ENCODE measurements at places on chromosomes 7 and 10. TPM values are rescaled to one million over a fixed set of nuclear protein-coding genes. Genes with fewer than 3 reads are reported as not detected.

GRCh38 chr7:100865938-100866728 is 1.1 kb upstream of the TRIP6 start:
- H3K4me1 ChIP-seq: no peaks in the 10 kb centered on the region
- H3K27me3 ChIP-seq: no peaks in the 10 kb centered on the region

DNA sequence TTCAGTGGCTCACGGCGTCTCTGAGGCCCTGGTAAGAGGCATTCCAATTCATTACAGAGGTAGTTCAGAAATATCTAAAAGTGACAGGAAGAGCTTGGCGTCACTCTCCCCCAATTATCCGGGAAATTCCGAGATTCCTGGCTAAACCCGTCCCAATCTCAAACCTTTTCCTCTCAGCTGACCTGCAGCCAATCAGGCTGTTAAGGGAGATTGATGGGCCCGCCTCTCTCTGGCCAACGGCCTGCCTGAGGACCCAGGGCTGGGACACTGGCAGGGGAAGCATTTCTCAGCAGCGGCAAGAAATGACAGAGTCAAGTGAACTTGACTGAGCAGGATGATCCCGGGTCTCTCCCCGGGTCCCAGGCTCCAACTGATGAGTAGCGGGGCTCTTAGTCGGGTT is 72.3 kb downstream of the EBF3 start:
- H3K36me3 ChIP-seq: no peaks in the 10 kb centered on the region
- no peaks in the 10 kb centered on the region for H3K4me1 ChIP-seq
- no peak overlapping the region for H3K27ac ChIP-seq
- no peak for DNase-seq
- H3K27me3 ChIP-seq: no peaks in the 10 kb centered on the region

- DNase-seq: no peak
- no peak overlapping the region for H3K27ac ChIP-seq
- no peaks in the 10 kb centered on the region for H3K27me3 ChIP-seq
- no peak overlapping the region for H3K4me3 ChIP-seq
Observed at GRCh38 chr10:43959364-43960134, 310.9 kb upstream of the ZNF32 start.

- H3K36me3 ChIP-seq: peaks cover 2% of the 10 kb centered on the region
- H3K27ac ChIP-seq: no peak overlapping the region
- no peak for DNase-seq
- H3K4me3 ChIP-seq: no peak overlapping the region
Observed at GRCh38 chr7:135729230-135729629, 1.2 kb upstream of the SLC13A4 start.

GRCh38 chr7:147170341-147171012 is 1053.9 kb downstream of the CNTNAP2 start:
- no peaks in the 10 kb centered on the region for H3K4me1 ChIP-seq
- H3K27me3 ChIP-seq: no peaks in the 10 kb centered on the region
- no peak for DNase-seq
- H3K4me3 ChIP-seq: no peak overlapping the region
- H3K36me3 ChIP-seq: no peaks in the 10 kb centered on the region

GRCh38 chr7:75740846-75741497 is 2.2 kb upstream of the HIP1 start:
- DNase-seq: peak; percentile 72
- no peak overlapping the region for H3K27ac ChIP-seq
- no peaks in the 10 kb centered on the region for H3K36me3 ChIP-seq
- no peaks in the 10 kb centered on the region for H3K27me3 ChIP-seq
- H3K4me1 ChIP-seq: peaks cover 3% of the 10 kb centered on the region

DNA sequence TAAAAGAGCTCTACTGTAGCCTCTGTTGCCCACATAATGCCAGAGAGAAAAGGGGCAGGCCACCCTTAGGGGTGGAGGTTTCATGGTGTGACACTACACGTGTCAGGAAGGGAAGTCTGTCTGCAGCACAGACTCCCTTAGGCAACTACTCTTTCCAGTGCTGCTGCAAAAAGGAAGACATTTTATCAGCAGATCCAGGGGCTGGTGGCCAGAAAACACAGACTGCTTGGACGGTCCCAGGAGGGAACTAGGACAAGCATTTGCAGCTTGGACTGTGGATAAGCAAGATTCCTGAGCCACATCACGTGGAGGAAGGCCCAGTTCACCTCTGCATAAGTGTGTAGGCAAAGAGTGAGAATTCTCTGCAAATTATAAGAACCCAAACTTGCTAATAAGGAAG is 220.8 kb downstream of the FANK1 start:
- DNase-seq: no peak
- H3K4me1 ChIP-seq: peaks cover 2% of the 10 kb centered on the region
- no peaks in the 10 kb centered on the region for H3K36me3 ChIP-seq
- no peak overlapping the region for H3K4me3 ChIP-seq
- no peaks in the 10 kb centered on the region for H3K27me3 ChIP-seq

DNA sequence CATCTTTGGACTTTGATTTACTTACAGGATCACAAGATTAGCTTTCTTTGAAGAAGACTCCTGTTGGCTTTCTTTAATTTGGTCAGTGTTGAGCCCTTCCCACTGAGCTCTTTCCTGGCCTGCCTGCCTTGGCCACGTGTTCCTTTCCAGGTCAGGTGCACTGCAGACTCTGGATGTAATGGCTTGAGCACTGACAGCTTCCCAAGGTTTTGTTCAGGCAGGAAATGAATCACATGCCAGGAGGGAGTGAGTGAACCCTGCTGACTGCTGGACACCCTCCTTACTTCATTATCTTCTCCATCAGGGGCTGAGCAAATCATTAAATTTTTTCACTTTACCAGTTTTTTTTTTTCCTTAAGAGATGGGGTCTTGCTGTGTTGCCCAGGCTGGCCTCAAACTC is 29.8 kb downstream of the SNX10 start:
- no peak overlapping the region for H3K27ac ChIP-seq
- no peaks in the 10 kb centered on the region for H3K36me3 ChIP-seq
- H3K4me3 ChIP-seq: no peak overlapping the region
- DNase-seq: no peak

DNA sequence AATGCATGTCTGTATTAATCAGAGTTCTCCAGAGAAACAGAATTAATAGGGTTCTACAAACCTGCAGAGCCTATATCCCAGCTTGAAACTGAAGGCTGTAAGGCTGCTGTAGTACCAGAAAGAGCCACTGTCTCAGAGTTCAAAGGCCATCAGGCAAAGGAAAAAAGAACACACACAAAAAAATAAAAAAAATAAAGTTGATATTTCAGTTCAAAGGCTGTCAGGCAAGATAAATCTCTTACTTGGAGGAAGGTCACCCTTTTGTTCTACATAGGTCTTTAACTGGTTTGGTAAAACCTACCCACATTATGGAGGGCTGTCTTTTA is 12.0 kb upstream of the TMEM26 start:
- DNase-seq: no peak
- peaks cover 2% of the 10 kb centered on the region for H3K4me1 ChIP-seq
- H3K4me3 ChIP-seq: no peak overlapping the region
- no peak overlapping the region for H3K27ac ChIP-seq
- H3K27me3 ChIP-seq: no peaks in the 10 kb centered on the region
- H3K36me3 ChIP-seq: no peaks in the 10 kb centered on the region

DNA sequence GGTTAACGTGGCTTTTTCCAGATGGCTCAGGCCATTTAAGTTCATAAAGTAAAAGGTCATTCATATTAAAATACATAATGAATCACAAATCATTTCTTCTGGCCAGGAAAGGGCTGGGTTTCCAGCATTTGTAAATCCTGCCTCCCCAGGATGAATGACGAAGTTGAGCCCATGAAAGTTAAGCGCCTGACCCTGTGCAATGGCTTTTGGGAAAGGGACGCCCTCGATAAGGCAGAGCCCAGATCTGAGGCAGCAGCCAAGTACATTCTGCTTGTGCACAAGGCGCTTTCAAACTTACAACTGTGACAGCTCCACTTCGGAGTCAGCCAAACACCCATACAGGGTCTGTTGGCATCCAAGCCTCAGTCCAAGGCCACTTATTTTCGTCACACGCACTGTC is 2.8 kb downstream of the GIMAP6 start:
- H3K4me1 ChIP-seq: no peaks in the 10 kb centered on the region
- DNase-seq: no peak
- no peak overlapping the region for H3K27ac ChIP-seq
- H3K4me3 ChIP-seq: no peak overlapping the region
- no peaks in the 10 kb centered on the region for H3K27me3 ChIP-seq
- H3K36me3 ChIP-seq: no peaks in the 10 kb centered on the region

- no peak overlapping the region for H3K27ac ChIP-seq
- H3K36me3 ChIP-seq: no peaks in the 10 kb centered on the region
- H3K27me3 ChIP-seq: no peaks in the 10 kb centered on the region
- H3K4me3 ChIP-seq: no peak overlapping the region
Observed at GRCh38 chr7:88835147-88835728, 39.7 kb upstream of the TEX47 start.

GRCh38 chr7:75055830-75056772 is 17.5 kb downstream of the RCC1L start:
- no peak for DNase-seq
- H3K27ac ChIP-seq: peak overlapping the region; percentile 96
- H3K4me1 ChIP-seq: peaks cover 2% of the 10 kb centered on the region
- H3K36me3 ChIP-seq: peaks cover 7% of the 10 kb centered on the region

GRCh38 chr10:43076876-43077420 is at the start of gene RET:
Gene RET, plus strand, starts transcription at chr10:43077069. Its CDS starts 190 bp downstream, at chr10:43077259.
- no peaks in the 10 kb centered on the region for H3K27me3 ChIP-seq
- no peak within 1 kb of the TSS for H3K4me3 ChIP-seq
- DNase-seq: no peak
- no peaks in the 10 kb centered on the region for H3K4me1 ChIP-seq
- H3K27ac ChIP-seq: no peak within 1 kb of the TSS

GRCh38 chr10:22230158-22230833 is 12.5 kb upstream of the EBLN1 start:
- no peaks in the 10 kb centered on the region for H3K27me3 ChIP-seq
- peak overlapping the region; percentile 36 for H3K27ac ChIP-seq
- no peak for DNase-seq
- no peaks in the 10 kb centered on the region for H3K36me3 ChIP-seq

DNA sequence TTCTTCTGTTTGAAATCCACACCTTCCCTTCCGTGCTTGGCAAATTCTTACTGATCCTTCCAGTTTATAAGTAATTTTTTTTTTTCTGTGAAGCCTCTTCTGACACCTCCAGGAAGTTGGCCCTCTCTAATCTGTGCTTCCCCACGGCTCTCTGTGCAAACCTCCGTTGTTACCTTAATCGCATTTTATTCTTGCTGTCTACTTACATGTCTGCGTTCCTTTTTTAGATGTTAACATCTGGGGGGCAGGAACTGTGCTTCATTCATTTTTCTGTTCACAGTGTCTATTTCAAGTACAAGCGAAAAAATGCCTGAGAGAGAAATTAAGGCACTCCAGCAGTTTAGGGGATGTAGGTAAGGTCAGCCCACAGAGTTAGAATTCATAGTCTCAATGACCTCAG is 8.4 kb upstream of the CAMK1D start:
- H3K27me3 ChIP-seq: no peaks in the 10 kb centered on the region
- no peak for DNase-seq
- H3K27ac ChIP-seq: no peak overlapping the region
- no peaks in the 10 kb centered on the region for H3K36me3 ChIP-seq
- H3K4me3 ChIP-seq: no peak overlapping the region

DNA sequence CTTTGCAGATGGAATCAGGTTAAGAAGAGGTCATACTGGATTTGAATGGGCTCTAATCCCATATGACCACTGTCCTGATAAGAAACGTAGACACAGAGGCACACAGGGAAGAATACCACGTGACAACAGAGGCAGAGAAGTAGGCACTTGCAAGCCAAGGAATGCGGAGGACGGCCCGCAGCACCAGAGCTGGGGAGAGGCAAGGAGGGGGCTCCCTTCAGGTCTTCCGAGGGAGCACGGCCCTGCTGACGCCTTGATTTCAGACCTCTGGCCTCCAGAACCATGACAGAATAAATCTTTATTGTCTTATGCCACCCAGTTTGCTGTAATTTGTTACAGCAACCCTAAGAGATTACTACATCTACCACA is 44.7 kb upstream of the TMEM213 start:
- no peaks in the 10 kb centered on the region for H3K36me3 ChIP-seq
- no peaks in the 10 kb centered on the region for H3K4me1 ChIP-seq
- H3K27ac ChIP-seq: no peak overlapping the region
- H3K27me3 ChIP-seq: no peaks in the 10 kb centered on the region
- no peak for DNase-seq

- H3K4me3 ChIP-seq: peak overlapping the region; percentile 75
- no peak overlapping the region for H3K27ac ChIP-seq
- H3K36me3 ChIP-seq: no peaks in the 10 kb centered on the region
- no peaks in the 10 kb centered on the region for H3K27me3 ChIP-seq
- no peak for DNase-seq
Observed at GRCh38 chr10:32348297-32349198, 1.6 kb upstream of the EPC1 start.

SEMA3E gene
- total RNA-seq: 35.0 TPM

CDC14C gene
- total RNA-seq: not detected

GPR146 gene
- total RNA-seq: 17.4 TPM

ITGB1 gene
- 870 TPM for total RNA-seq

CAV2 gene
- 131 TPM for total RNA-seq

EGR2 gene
- 23.0 TPM for total RNA-seq

FLNC gene
- 245 TPM for total RNA-seq

AKR1D1 gene
- total RNA-seq: not detected

AP4M1 gene
- total RNA-seq: 14.9 TPM

DNAH11 gene
- 3.3 TPM for total RNA-seq

OR13A1 gene
- total RNA-seq: not detected

KCND2 gene
- total RNA-seq: 4.2 TPM

CNNM1 gene
- 0.30 TPM for total RNA-seq
